Cardiac septum (tissue), 1 donor: ENCODE measurements at places on chromosomes 4 and X.

DNA sequence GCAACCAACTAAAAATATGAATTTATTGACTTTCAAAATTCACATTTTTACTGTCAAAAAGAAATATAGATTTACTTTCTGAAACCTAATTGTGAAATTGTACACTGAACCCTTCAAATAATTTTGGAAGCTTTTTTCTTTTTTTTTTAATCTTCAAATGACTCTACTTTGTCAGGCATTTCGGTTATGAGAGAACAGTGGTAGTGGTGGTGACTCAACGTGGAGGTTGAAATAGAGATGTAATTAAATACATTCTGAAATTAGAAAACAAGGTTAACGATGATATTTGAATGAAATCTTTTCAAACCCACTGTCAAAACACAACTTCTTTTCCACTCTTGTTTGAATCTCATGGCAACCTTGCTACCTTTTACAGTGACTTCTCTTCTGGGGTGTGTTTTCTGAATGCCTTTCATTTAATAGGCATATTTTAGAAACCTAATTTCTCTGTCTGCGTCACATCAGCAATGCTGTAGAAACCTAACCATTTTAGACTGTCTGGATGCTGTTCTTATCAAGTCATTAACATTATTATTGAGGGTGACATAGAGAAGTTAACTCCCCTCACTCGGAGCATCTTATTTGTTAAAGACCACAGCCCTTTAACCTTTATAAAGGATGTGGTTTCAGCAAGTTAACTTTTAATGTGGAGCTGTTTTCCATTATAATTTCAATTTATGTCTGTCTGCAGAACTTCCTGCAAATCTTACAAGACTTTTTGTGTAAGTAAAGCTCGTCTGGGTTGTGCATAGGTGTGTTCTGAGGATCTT is 136.8 kb downstream of the PCDH7 start:
- no peak for DNase-seq

GRCh38 chrX:107750861-107751445 is 24.6 kb downstream of the TSC22D3 start:
- no peak for DNase-seq

DNA sequence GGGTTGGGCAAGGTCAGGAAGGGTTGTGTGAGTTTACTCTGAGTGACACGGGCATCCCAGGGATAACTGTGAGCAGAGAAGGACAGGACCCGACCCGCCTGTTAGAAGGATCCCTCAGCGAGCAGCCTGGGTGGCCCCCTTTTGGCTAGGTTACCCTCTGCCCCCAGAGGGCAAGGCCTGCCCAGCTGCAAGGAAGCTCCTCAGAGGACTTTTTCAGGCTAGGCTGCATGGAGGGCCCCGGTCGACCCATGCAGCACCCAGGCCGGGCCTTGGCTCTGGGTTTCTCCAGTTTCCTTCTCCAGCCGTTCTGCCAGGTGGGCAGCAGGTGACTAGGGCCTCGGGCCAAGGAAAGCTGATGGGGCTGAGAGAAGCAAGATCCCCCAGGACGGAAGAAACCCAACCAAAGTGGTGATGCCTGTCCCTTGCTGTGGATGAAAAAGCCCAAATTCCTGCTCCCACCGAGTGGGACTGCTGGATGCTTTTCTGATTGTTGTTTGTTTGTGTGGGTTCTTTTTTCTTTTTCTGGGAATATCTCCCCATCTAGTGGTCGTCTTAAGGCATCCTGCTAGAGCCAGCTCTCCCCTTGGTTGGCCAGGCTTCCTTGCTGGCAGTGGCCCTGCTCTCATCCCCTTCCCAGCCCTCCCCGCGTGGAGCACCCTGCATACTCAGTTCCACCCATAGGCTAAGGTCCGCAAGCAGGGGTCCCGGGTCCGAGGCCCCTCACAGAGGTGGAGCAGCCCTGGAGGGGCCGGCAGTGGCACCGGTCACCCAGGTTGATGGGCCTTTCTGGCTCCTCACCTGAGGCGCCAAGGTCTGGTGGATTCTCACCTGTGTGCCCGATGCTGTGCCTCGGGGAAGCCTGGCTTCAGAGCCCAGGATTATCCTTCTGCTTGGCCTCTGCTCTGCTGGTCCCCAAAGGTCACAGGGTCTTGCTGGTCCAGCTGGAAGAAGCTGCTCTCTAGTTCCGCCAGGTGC is 1.8 kb downstream of the ZFP92 start:
- DNase-seq, result peak; percentile 60

DNA sequence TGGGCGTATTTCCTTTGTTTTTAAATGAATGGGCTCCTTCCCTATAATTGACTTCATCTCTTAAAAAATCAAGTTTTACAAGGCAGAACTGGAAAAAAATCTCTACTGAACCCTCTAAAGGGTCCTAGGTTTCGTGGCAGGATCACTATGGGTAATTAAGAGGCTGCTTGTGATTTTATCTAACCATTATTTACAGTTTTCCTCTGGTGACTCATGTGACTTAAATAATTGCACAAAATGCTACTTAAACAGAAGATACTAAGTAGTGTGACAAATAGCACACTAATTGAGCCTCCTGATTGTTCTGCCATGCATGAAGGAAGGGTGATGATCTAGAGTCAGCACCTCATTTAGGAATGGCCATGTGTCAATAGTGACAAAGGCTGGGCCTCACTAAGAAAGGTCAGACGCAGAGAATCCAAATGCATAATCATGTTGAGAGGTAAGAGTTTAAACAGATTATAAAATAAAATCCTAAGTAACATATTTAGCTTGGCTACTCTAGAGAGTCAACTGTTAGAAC is 35.5 kb downstream of the OFD1 start:
- DNase-seq, result no peak

DNA sequence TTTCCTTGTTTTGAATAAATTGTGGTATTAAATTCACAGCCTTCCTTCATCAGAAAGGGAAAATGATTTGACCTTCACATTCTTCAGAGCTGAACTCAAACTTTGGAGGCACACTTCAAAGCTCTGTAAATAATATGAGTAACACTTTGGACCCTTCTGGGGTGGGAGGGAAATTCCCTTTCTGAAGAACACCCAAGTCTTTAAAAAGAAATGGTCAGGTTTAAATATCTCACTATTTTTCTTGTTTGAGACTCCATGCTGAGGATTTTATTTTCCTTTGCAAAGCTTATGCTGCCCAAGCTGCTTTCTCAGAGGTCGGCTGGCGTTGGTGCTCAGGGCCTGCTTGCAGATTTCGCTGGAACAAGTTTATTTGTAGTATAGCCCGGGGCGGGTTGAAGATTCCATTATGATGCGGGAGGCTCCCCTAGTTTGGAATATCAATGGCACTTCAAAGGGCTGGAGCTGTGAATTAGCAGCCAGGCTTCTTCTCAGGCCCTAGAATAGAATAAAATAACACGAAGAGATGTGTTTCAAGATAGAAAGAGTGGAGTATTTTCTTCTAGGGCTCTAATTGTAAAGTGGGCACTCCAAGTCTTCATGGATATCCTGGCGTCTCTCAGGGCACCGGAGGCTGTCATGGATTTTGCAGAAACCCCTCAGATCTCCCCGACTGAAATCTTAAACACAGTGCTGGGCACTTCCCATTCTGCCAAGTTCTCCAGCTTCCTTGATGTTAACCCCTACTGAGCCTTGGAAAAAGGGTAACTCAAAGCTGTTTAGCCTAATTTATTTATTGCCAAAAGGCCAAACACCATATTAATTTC is 315.6 kb downstream of the GPAT3 start:
- no peak for DNase-seq

DNA sequence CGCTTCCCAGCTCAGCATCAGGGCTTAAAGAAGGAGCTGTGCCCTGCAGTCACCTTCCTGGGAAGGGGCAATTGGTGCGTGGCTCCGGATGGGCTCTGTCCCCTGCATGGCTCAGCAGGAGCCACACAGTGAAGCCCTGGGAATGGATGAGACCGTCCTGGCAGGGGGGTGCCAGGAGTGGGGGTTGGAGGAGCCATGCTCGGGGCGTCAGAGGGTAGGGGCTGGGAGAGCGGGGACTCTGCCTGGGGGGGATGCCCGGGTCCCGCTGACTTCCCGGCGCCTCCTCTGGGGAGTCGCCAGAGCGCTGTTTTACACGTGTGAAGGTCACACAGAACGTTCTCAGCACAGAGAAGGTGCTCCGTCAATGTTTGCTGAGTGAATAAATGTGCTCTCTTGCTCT is 184.1 kb downstream of the AFAP1 start:
- DNase-seq, result no peak

DNA sequence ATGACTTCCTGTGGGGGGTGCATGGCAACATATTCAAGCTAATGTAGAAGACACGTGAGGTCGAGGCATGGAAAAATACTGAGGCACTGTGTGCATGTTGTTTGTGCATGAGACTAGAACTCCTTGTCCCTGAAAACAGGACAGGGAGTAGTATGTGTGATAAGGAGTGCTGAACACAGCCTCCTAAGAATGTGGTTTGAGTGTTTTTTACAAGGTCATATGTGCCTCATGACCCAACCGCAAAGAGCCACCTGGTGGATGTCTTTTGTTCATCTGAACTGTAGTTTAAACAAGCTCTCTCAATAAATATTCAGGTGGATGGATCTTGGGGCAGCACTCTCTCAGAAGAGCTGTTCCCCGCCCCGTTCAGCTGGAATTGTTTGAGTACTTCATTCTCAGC is 226.6 kb downstream of the NLGN4X start:
- DNase-seq, result no peak

- DNase-seq, result no peak
Observed at GRCh38 chr4:144985531-144985930, 112.5 kb downstream of the ANAPC10 start.

GRCh38 chrX:51889851-51890250 is 3.6 kb upstream of the MAGED1 start:
- DNase-seq, result no peak

- DNase-seq, result peak; percentile 90
Observed at GRCh38 chr4:137531986-137532868, at the start of gene PCDH18. Gene PCDH18, minus strand, starts transcription at chr4:137532494. Its CDS starts 406 bp downstream, at chr4:137532088.

DNA sequence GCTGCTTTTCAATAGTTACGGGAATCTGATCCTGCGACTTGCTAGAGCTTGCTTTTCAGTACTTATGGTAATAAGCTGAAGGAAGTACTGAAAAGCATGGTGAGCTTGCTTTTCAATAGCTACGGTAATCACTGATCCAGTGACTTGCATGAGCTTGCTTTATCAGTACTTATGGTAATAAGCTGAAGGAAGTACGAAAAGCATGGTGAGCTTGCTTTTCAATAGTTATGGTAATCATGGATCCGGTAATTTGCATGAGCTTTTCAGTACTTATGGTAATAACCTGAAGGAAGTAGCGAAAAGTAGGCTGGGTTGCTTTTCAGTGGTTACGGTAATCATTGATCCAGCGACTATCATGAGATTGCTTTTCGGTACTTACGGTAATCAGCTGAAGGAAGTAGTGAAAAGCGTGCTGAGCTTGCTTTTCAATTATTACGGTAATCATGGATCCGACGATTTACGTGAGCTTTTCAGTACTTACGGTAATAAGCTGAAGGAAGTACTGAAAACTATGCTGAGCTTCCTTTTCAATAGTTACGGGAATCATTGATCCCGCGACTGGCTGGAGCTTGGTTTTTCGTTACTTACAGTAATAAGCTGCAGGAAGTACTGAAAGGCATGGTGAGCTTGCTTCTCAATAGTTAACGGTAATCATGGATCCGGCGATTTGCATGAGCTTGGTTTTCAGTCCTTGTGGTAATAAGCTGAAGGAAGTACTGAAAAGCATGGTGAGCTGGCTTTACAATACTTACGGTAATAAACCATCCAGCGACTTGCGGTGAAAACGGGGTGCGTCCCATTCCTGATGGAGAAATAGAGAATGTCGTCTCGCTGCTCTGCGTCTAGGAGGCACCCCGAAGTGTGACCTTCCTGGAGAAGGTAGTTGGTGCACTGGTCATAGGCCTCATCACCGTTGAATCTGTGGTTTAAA is 6.5 kb downstream of the CRLF2 start:
- peak; percentile 53 for DNase-seq

- no peak for DNase-seq
Observed at GRCh38 chr4:37836838-37837440, 10.5 kb downstream of the PGM2 start.

DNA sequence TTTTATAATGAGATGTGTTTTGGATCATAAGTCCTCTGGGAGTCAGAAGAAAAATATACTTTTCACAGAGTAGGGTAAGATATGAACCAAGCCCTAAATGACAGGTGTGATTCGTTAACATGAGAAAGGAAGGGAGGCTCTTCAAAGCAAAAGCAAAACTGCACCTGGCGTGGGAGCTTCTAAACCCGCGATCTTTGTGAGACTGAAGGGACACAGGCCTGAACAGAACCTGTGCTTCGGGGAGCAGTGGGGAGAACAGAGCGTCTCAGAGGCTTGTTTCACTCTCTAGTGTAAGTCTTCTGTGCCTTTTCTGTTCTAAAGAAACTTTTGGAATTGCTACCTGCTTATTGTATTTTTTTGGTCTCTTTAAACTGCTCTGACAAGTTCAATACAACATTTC is 30.2 kb upstream of the CYP4V2 start:
- DNase-seq, result no peak

- no peak for DNase-seq
Observed at GRCh38 chr4:40482985-40483647, 146.5 kb downstream of the RBM47 start.

- DNase-seq, result no peak
Observed at GRCh38 chr4:95541889-95542607, 6.7 kb downstream of the UNC5C start.

GRCh38 chr4:19386786-19387185 is 864.9 kb upstream of the SLIT2 start:
- no peak for DNase-seq

DNA sequence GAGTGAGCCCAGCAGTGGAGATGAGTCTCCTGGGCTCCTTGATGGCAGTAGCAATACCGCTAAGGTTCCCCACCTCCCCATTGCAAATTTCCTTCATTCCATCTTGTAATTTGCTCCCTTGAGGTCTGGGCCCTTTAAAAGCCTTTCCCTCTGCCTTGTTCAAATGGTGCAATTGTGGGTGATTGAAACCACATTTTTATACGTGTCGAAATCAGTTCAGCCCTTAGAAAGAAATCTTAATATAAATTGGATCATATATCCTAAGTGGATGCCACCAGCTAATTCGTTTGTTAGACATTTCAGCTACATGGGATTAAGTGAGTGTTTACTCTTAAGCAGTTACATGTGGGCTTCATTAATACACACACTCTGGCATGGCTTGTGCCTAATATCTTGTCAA is 68.6 kb downstream of the NHS start:
- DNase-seq, result no peak

- no peak for DNase-seq
Observed at GRCh38 chr4:149008415-149009025, 566.3 kb upstream of the NR3C2 start.

- DNase-seq, result no peak
Observed at GRCh38 chr4:123924536-123924935, 527.9 kb downstream of the SPRY1 start.

DNA sequence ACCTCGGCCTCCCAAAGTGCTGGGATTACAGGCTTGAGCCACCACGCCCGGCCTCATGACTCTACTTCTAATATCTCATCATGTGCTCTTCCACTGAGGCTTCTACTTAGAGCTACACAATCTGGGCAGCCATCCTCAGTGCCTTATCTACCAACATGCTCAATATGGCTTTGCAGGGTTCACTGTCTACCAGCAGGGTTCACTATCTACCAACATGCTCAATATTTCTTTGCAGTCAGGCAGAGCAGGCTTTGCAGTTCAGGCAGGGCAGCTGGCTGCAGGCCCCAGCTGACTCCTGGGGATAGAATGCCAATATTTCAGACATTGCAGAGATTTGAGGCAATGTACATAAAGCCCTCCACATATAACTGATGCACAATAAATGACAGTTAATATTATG is 47.5 kb downstream of the PKD2 start:
- no peak for DNase-seq

GRCh38 chrX:5054852-5055251 is 1173.8 kb downstream of the NLGN4X start:
- DNase-seq, result no peak
